SJSA1 (cell line): ENCODE measurements at places on chromosomes 6 and 20. TPM values are rescaled to one million over a fixed set of nuclear protein-coding genes. Genes with fewer than 3 reads are reported as not detected.

- H3K36me3 ChIP-seq = peaks cover 11% of the 10 kb centered on the region
- peaks cover 6% of the 10 kb centered on the region; the same call in 1 of the 2 replicates for H3K27me3 ChIP-seq
- H3K27ac ChIP-seq = no peak overlapping the region
- no peak for DNase-seq
- no peak overlapping the region for H3K4me3 ChIP-seq
- peaks cover 12% of the 10 kb centered on the region for H3K4me1 ChIP-seq
Observed at GRCh38 chr20:50594591-50595432, 84.6 kb downstream of the PTPN1 start.

GRCh38 chr6:3987053-3987452 is 91.9 kb downstream of the FAM217A start:
- H3K36me3 ChIP-seq = no peaks in the 10 kb centered on the region
- no peak for DNase-seq
- H3K4me1 ChIP-seq = peaks cover 4% of the 10 kb centered on the region

- peaks cover 12% of the 10 kb centered on the region for H3K4me1 ChIP-seq
- H3K27ac ChIP-seq = no peak overlapping the region
- H3K36me3 ChIP-seq = no peaks in the 10 kb centered on the region
- no peaks in the 10 kb centered on the region for H3K27me3 ChIP-seq
Observed at GRCh38 chr6:128483472-128484135, 36.8 kb downstream of the PTPRK start.

GRCh38 chr20:30486103-30486478 is 771.4 kb upstream of the DEFB115 start:
- no peaks in the 10 kb centered on the region for H3K36me3 ChIP-seq
- no peaks in the 10 kb centered on the region for H3K4me1 ChIP-seq
- no peak overlapping the region for H3K4me3 ChIP-seq
- H3K27me3 ChIP-seq = no peaks in the 10 kb centered on the region
- DNase-seq = no peak

The ADAM33 gene
- not detected in 2 replicates for total RNA-seq

GRCh38 chr6:42571611-42572342 is 7.9 kb downstream of the UBR2 start:
- H3K27ac ChIP-seq = no peak overlapping the region
- H3K4me3 ChIP-seq = no peak overlapping the region
- peaks cover 17% of the 10 kb centered on the region for H3K4me1 ChIP-seq
- DNase-seq = peak; percentile 25

The MARCKS gene
- 148 and 159 TPM in 2 replicates for total RNA-seq
